ENCODE measurements at places on chromosomes 2 and 18.
A peak's percentile ranks its signal among the peaks of the same experiment; 100 is the strongest.

GRCh38 chr18:25974630-25975077 lies 115.8 kb downstream of the SS18 start:
- DNase-seq: no peak

- DNase-seq: no peak
These were observed 13.0 kb upstream of the IL1RN start for GRCh38 chr2:113114224-113114945.

DNA sequence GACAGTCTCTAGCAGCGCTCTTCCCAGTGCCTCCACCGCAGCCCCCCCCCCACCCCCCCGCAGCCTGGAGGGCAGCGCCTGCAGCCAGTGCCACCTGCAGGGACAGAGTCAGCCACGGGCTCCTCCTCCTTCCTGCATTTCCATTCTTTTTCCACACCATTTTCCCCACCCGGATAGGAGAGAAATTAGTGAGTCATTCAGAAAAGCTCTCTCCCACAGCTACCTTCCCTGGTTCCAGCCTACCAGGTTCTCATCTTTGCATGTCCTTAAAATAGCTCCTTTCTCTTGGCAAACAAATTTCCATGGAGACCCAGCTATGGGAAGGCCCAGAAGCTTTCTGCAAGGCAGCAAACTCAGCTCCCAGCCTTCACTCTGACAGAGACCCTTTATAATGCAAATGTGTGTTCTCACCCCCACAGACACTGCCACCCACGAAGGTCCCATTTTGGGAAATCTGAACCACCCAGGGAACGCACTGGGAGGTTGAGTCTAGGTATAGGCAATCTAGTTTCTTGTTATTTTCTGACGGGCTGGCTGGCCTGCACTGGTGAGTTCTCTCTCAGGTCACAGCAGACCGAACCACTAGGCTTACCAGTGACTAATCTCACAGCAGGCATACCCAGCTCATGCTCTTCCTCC lies 41.8 kb upstream of the ATG16L1 start:
- no peak for DNase-seq

DNA sequence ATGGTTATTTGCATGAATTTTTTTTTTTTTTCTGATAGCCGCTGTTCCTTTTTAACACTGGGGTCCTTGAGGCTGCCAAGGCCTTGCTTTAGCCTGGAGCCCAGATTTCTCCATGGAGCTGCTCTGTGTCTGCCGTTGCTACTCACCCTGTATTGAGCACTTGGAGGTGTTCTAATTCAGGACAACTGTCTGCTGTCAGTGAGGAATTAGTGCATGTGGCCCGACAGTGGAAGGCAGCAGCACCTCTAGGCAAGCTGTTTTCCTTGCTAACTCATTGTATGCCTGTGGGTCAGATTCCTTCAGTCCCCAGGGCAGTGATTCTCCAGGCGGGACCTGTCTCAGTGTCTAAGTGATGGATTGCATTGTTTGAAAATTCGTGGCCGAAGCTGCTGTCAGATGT lies 147.7 kb upstream of the DPP10 start:
- DNase-seq: no peak

- DNase-seq: no peak
These were observed 16.6 kb downstream of the LDAH start for GRCh38 chr2:20806286-20806685.

- no peak for DNase-seq
These were observed 43.9 kb downstream of the FOSL2 start for GRCh38 chr2:28436525-28437051.

- DNase-seq: no peak
These were observed 51.4 kb upstream of the TRIB2 start for GRCh38 chr2:12665334-12665733.

GRCh38 chr2:233247744-233248143 lies 3.7 kb upstream of the ATG16L1 start:
- no peak for DNase-seq

GRCh38 chr2:236731767-236732580 lies 162.3 kb downstream of the ACKR3 start:
- no peak for DNase-seq

- no peak for DNase-seq
These were observed 456.6 kb downstream of the THSD7B start for GRCh38 chr2:137221797-137222492.

DNA sequence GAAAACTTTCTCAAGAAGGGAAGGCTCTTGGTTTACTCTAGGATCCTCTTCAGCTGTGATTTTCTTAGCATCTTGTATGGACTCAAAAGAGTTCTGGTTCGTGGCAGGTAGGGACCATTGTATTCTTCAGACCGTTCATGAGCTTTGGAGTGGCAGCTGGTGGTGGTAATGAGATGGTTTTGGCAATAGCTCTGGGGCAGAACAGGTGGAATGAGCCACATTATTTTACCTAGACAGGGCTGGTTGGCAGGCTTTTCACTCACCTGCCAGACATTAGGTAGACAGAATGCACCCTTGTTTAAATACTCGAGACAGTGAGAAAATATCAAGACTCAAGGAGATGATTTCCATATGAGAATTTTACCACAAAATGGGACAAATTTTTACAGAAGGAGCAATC lies 26.2 kb upstream of the MGAT5 start:
- DNase-seq: no peak

DNA sequence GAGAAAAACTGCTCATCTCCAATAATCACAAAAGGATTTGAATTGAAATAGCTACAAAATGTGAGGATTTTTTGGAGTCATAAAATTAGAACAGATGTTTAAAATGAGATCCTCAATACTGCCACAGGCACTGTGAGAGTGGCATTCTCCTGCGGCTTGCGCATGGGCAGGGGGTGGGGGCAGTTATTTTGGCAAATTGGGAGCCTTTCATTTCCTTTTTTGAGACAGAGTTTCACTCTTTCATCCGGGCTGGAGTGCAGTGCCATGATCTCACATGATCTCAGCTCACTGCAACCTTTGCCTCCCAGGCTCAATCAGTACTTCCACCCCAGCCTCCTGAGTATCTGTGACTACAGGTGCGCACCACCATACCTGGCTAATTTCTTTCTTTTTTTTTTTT lies 42.4 kb downstream of the POMC start:
- no peak for DNase-seq

DNA sequence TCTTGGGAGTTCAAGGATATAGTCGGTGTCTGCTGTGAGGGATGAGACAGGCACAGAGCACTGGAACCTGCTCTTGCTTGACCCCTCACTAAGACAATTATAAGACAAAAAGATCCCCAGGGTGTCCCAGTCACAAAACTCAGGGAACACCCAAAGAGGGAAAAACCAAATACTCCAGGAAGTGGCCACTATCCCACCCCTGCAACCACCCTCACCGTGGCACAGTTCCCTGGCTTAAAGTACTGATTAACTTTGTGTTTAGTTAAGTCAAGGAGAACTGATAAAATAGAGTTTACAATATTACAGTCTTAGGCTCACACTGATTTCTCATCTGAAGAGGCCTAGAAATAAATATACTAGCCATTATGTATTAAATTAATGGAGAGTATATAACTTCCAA lies 13.5 kb downstream of the IL36B start:
- DNase-seq: no peak

DNA sequence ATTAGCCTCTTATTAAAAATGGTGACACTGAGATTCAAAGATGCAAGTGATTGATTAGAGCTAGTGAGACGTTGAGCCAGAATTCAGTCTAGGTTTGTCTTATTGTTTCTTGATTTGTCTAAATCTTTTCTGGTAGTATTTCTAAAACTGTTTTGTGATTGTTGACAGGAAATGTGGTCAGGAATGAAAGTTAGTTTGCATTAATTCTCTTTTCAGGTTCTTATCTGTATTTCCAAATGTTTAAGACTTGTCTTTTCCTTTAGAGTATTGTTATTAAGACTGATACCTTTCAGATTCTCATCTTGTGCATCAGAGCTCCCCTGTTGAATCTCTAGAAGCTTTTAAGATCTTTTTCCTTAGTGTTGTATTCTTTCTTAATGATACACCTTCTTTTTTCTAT lies 89.3 kb downstream of the MBD5 start:
- DNase-seq: no peak

- no peak for DNase-seq
These were observed 126.4 kb upstream of the EPAS1 start for GRCh38 chr2:46170611-46171350.

DNA sequence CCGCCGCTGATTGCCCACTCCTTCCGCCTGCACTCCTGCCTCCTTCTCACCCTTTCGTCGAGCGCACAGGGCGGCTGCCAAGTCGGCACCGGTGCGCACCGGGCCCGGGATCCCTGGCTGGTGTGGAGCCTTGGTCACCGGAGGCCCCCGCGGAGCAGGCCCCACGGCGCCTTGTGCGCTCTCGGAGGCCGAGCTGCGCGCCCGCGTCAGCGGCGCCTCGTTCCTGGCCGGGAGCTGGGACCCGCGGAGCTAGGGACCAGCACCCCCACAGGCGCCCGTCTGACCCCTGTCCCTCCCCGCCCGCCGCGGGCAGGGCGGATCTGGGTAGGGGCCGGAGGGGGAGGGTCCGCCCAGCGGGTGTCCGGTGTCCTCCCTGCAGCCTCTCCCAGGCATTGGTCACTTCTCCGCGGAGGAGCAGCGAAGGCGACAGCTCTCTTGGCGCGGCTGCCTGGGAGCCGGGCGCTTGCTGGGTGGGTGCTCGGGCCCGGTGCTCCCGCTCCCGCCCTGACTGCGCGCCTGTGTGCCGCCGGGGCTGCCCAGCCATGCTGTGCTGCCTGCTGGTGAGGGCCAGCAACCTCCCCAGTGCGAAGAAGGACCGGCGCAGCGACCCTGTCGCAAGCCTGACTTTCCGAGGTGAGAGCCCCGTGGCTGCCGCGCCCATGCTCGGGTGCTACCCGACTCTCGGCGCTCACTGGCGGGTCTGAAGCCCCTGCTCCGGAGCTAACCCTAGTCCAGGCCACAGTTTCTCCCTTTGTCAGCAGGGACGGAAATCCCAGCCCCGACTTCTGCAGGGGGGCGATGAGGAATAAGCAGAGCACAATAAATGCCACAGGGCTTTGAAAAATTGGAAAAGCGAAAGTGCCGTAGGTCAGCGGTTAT lies 13.2 kb downstream of the DYSF start:
- DNase-seq: peak; percentile 28

- no peak for DNase-seq
These were observed 15.1 kb downstream of the ZCCHC2 start for GRCh38 chr18:62537946-62538345.

DNA sequence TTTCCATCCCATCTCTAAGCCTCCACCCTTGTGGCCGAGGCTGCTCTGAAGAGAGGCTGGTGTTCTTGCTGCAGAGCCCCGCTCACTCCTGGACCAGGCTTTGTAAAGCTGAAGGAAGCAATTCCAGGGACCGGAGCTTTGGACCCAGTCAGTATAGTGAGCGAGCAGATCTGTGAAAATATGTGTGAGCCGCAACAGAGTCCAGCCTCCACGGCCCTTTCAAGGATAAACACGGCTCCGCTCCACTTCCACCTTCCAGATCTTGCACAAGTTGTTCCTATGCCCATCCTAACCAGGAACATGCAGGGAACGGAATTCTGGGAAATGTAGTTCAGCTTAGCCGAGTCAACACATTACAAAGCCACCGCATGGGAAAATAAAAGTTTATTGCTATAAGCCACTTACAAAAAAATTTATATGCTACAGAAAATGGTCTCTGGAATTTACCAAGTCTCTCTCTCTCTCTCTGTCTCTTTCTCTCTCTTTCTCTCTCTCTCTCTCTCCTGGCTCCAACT lies 151.7 kb upstream of the ZNF521 start:
- peak; percentile 36 for DNase-seq

DNA sequence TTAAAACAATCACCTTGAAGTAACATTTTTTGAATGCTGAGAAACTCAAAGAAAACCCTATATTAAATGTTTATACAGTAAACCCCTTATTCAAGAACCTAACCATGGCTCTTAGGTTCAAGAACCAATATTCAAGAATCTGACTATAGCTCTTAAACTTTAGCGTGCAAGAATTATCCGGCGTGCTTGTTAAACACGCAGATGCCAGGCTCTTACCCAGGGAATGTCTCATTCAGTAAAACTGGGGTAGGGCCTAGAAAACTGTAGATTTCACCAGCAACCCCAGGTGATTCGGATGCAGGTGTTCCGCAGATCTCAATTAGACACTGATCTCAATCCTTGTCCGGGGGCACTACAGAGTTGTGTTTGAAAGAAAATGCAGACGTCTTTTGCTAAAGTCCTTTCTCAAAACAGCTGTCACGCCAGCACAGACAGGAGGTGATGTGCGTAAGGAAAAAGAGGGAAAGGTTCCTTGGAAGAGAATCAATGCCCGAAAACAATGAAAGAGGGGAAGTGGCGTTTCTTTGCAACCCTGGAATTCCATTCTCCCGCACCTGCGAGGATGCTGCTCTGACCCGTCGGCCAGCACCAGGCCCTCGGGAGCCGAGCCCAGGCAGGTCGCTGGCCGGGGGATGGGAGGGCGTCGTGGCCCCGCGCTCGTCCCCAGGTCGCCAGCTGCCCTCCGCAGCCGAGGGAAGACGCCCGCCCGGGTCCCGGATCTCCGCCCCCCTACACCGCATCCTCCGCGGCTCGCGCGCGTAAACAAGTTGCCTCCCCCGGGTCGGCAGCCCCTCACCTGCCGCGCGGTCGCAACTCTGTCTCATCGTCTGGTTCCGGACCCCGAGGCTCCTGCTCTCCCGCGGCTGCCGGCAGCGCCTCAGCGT lies 851 bp downstream of the EIF2AK3 start:
- DNase-seq: no peak

DNA sequence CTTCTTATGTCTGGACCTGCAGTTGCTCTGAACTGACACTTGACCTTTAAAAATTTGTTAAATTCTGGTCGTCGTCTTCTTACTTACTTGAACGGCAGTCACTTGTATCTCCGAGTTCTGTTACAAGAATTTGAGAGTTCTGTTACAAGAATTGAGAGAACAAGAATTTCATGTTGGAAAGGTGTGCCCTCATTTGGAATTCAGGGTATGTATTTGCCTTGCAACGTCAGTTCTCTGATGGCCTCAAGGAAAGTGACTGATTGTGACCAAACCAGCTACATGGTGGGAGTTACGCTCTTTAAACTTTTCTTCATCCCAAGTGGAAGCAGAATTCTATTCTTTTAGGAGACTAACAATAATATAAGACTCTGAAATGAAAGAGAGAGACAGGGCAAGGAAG lies 320.0 kb upstream of the TRIB2 start:
- no peak for DNase-seq

DNA sequence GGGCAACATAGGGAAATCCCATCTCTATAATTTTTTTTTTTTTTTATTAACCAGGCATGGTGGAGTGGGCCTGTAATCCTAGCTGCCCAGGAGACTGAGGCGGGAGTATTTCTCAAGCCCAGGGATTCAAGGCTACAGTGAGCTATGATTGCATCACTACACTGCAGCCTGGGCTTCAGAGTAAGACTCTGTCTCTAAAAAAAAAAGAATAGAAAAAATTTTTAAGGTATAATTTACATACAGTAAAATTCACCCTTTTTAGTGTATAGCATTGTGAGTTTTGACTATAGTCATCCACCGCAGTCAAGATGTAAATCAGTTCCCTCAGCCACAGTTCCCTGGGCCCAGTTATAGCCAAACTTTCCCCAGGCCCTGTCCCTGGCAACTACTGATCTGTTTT lies 57.1 kb upstream of the MSH6 start:
- no peak for DNase-seq

DNA sequence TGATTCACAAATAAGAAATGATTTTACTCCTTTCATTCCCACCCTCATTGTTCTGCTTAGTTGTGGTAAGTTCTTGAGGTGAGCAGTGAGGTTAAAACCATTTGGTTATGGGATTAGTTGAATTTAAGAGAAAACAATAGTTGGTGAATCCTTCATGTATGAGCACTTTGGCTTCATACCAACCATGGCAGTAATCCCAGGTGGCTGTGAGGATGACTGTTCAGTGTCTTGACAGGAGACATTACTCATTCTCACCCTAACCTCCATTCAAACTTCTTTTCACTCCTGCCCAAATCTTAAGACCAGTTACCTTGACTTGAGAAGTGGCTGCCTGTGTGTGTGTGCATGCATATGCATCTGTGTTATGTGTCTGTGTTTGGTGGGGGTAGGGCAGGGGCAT lies 143.1 kb downstream of the SETBP1 start:
- no peak for DNase-seq

GRCh38 chr2:205868773-205869333 lies 186.6 kb downstream of the NRP2 start:
- no peak for DNase-seq

All from C1 segment of cervical spinal cord (tissue), 14 donors.